ENCODE measurements at places on chromosomes 11 and 22.

GRCh38 chr22:37896939-37897338 is 9.2 kb upstream of the MICALL1 start:
- no peak for DNase-seq

- no peak for DNase-seq
Measured at GRCh38 chr11:62015615-62016014, 48.2 kb upstream of the FTH1 start.

DNA sequence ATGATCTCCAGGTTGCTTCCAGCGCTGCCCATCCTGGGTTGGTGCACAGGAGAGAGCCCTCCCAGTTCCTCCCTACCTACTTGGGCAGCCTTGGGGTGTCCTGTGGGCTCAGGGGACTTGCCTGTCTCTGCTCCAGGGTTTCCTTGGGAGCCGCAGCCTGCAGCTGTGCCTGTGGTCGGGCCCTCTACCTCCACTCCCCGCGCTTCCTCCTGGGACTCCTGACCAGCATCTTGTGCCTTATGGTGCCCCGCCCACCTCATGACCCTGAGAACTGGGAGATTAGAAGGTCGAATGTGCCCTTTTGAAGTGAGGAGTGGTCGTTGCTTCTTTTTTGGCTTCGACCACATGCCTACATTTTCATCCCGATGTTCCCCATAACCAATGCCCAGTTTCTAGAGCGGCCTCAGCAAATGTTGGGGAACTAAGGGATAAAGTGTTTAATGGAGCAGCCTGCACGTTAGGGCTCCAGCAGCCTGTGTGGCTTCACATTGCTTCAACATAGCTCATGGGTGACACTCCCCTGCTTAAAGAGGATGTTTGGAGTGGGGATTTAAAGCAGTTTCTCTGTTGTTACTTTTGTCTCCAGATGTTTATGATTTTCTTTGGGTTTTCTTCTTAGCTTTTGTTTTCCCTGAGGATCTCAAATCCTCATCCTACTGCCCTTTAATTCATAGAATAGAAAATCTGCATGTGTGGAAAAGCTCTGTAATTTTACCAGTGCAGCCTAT is 248.8 kb downstream of the TBC1D22A start:
- no peak for DNase-seq

DNA sequence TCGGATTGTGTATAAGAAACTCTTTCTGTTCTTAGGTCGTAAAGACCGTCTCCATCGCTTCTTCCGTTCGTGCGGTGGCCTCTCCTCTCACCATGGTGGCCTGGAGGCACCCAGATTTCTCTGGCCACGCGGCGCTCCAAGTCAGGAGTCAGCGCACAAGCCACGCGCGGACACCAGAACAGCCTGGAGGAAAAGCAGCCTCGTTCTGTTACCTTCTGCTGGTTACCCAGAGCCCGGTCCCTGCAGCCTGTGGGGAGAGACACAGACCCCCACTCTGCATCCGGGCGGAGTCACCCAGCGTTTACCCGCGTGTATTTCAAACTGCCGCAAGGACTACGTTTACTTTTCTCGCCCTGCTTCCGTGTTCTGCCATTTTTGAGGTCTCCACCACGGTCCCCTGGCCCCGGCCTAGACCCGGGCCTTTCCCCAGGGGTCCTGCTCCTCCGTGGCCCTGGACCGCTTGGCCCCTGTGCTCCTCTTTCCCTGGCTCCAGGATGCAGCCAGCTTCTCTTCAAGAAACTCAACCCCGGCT is 776.1 kb downstream of the BRD1 start:
- DNase-seq: no peak

- DNase-seq: no peak
Measured at GRCh38 chr11:72236774-72237111, 7.2 kb downstream of the PHOX2A start.

DNA sequence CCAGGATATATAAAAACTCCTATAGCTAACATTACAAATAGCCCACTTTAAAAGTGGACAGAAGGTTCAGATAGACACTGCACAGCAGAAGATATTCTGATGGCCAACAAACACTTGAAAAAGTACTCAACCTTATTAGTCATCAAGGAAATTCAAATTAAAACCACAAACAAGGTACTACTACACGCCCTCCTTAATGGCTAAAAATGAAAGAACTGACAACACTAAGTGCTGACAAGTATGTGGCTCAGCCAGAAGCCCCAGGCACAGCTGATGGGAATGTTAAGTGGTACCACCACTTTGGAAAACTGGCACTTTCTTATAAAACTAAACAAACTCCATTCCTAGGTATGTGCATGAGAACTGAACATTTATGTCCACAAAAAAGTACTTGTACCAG is 320.1 kb downstream of the TBC1D22A start:
- no peak for DNase-seq

GRCh38 chr11:59804061-59804460 is 6.5 kb downstream of the MRPL16 start:
- DNase-seq: no peak

DNA sequence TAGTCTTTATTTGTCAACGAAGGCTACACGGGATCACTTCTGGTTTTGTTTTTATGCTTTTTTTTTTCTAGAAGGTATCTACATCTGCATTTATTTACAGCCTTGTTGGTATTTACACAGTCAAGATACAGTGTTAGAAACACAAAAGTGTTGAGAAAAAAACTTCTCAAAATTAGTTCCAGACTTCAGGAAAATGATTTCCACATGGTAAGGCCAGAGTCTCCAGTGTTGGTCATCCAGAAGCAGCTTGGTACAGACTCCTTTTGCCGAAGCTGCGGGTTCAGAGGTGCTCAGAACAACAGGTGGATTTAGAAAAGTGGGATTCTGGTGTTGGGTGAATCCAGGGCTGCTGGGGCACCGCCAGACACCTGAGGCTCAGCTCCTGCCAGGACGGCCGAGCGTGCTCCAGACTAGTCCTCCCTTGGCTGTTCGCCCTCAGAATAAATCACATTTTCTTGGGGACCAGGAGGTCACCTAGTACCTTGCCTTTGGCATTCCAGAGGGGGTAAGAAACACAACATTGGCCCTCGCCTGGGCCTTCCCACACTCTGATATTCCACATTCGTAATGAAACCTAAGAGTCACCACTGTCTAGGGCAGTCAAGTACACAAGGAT is 78.7 kb upstream of the NARS2 start:
- DNase-seq: no peak

GRCh38 chr22:42608823-42609361 is 5.8 kb downstream of the POLDIP3 start:
- no peak for DNase-seq

DNA sequence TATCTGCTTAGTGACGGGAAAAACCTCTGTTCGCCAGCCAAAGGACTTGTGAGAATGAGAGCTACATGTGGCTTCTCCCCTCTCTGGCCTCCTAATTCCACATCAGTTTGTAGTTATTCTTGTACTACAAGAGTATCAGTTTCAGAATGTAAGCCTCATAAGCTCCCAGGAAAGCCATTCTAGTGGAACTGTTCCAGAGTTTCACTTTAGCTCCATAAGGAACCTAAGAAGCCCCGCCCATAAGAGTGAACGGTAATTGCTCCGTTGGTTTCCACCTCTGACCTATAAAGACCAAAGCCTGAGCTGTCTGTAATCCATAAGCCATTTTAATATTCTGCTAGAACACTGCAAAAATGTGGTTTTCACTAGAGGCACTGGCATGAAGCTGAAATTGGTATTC is 53.0 kb downstream of the SIK3 start:
- no peak for DNase-seq

Measured in NCI-H1436 (cell line).